ENCODE measurements at places on chromosomes 5 and 9.
A peak's percentile ranks its signal among the peaks of the same experiment; 100 is the strongest.

DNA sequence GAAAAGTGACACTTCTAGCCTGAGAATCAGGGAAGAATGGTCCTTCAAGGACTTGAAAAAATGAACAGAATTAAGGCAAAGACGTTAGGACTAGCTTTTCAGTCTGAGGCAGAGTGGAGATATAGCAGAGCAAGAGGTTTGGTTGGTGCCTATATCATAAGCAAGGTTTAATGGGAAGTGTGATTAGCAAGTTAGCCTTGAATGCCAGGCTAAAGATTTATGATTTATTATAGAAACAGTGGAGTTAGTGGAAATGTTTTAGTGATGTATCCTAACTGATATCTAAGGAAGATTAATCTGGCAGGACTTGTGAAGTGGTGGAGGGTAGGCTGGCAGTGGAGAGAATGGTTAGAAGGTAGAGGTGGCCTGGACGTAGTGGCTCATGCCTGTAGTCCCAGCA, 7.0 kb downstream of the F2RL2 start:
- no peak for DNase-seq

GRCh38 chr5:132237141-132237540, 9.5 kb upstream of the P4HA2 start:
- DNase-seq, result no peak

DNA sequence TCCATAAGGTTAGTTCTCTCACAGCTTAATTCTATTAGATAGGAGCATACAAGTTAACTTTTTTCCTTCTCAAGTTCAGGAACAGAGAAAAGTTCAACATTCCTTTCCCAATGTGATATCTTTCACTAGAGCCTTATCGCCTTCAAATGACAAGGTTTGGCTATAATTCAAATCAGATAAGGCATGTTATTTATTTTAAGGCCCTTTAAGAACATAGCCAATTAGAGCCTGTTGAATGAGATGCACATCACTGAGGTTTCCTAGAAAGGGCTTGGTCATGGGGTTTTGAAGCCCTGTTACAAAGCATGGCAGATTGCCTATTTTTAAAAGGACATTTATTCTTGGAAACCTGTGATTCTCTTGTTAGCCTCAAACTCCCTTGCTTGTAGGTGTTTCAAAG, 123.4 kb downstream of the BASP1 start:
- no peak for DNase-seq

- no peak for DNase-seq
These were observed 30.0 kb upstream of the SUSD3 start for GRCh38 chr9:93028448-93029006.

DNA sequence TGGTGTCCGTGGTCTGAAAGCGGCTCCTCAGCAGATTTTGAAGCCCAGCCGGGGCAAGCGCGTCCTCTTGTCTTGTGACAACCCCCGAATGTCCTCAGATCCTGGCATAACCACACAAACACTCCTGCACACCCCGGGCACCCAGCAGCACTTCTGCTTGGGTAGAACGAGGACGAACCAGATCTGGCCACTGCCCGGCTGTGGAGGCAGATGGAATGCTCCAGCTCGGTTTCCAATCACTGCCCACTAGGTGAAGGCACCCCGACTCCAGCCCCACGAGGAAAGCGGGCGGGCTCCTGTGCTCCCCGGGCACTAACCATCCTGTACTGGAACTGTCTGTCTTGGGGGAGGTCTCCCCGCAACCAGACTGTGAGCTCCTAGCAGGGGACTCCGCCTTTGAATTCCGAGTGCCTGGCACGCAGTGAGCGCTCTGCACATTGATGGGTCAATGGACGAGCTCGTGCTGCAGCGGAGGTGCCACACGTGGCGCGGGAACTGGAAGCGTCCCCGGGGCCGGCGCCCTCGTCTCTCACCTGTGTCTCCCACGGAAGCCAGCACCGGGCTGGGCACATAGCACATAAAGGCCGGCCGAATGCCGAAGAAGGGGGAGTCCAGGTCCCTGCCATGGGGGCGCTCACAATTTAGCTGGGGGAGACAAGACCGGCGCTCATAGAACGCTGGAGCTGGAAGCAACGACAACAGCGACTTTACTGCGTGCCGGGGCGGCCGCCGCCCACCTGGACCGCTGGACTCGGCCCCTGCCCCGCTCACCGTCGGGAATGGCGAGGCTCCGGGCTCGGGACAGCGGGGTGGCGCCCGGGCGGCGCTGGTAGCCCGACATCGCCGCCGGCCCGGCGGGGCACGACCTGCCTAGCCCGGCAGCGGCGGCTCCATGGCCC, 608 bp downstream of the ENTR1 start:
- no peak for DNase-seq

- DNase-seq, result peak; percentile 30
These were observed 57.3 kb upstream of the SLC28A3 start for GRCh38 chr9:84397822-84398221.

DNA sequence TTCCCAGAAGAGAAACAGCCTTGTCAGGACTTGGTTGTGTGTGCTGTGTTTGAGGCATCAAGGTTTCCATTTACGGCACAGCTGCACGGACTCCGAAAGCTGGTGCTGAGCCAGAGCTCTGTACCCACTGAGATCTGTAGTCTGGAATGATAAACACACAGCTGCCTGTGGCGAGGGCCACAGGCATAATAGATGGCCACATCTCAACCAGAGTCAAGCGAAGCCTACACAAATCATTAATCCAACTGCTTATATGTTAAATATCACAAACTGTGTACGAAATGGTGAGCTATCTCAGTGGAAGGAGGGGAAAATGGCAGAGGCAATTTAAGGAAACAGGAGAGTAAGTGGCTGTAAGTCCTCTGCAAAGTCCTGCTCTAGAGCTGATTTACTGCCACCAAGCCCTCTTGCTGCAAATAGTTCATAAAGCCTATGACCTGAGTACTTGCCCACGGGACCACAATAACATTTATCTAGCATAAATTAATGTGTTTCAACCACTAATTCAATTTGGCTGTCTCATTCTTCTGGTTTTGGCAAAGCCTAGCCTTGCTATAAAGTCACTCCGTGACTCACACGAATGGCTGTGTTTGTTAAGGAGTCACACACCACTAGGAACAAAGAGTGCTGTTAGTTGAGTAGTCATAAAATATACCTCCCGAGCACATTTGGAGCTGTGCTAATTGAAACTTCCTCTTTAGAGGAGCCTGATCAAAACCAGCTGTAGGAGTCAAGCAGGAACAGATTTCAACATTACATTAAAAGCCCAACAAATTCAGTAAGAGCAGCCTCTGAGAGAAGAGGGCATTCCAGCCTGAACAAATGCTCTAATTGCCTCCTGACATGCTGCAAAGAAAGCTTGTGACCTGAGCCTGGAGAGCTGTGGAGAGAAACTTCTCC, 738.6 kb upstream of the ZNF608 start:
- DNase-seq, result peak; percentile 98

GRCh38 chr9:76906647-76906975, 697 bp upstream of the PRUNE2 start:
- no peak for DNase-seq

- DNase-seq, result no peak
These were observed 68.3 kb downstream of the CHSY3 start for GRCh38 chr5:129972465-129973141.

GRCh38 chr5:39815711-39816110, 390.9 kb upstream of the DAB2 start:
- DNase-seq, result no peak

GRCh38 chr5:170315154-170315553, 17.6 kb upstream of the LCP2 start:
- DNase-seq, result no peak

DNA sequence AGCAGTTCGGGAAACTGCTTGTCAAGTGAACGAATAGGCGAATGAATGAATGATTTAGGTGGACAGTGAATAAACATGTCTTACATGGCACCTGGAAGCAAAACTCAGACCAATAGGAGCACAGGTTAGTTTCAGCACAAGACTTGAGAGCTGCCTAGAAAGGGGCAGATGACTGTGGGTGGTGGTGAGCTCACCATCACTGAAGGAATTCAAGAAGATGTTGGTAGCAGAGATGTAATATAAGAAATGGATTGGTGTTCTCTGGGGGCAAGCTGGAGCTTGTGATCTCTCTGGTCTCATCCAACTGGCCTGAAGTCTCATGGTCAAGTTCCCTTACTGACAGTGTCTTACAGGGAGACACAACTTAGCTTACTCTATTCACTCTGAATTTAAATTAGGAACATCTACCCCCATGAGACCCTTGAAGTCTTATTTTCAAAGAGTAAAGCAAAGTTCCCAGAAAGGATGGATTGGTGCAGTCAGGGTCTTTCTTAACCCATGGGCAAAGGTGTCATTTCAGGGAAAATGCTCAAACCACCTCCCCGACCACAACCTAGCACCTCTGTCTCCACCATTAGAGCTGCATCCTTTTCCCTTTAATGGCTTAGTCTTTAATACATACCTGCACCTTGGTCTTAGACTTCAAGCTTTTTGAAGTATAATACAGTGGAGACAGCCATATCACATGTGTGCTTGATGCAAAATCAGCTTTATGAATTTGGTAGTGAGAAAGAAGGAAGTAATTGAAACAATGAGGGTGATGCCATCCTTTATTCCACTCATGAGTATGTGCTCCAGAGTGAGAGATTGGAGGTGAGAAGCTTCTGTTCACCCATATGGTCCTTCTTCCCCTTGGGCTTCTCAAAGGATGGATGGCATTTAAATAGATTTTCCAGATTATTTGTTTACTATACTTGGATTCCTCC, 5.1 kb downstream of the LCP2 start:
- DNase-seq, result no peak

DNA sequence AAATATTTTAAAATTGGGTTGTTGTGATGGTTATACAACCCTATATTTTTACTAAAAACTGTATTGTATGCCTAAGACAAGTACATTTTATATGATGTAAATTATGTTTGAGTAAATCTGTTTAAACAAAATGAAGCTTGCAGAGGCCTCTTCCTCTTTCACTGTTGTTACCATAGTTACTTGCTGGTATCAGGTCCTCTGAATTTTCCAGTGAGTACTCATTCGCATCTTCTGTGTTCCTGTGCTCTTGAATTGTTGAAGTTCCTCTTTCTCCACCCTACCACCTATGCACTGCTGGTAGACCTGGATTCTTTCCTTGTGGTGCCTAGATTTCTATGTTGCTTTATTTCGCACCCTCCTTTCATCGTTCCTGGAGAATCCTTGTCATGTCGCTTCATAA, 938.5 kb upstream of the ACO1 start:
- DNase-seq, result no peak

DNA sequence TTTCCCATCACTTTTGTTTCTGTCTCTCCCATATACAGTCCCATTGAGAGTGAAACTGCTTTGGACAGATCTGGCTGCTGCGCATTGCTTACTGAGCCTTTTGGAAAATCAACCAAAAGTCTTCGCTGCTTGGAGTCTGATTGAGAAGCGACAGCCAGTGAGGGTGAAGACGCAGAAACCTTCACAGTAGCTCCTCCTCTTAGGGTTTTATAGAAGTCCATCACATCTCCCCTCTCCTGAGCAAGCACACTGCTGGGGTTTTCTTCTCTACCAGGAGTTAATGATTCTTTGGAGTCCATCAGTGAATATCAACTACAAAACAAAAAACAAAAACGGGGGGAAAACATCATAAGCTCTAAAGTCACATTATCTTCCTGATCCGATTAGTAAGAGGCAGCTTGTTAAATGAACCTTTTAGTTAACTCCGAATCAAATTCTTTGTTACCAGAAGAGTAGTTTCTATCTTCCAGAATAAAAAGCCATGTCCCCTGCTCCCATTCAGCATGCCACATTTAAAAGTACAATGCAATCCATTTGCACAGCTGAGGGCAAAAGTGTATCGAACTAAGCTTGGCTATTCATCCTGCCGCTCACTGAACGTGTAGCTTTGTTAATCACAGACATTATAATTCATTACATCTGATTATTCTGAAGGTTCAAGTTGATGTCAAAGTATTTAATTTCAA, 2.8 kb downstream of the NR3C1 start:
- DNase-seq, result no peak

DNA sequence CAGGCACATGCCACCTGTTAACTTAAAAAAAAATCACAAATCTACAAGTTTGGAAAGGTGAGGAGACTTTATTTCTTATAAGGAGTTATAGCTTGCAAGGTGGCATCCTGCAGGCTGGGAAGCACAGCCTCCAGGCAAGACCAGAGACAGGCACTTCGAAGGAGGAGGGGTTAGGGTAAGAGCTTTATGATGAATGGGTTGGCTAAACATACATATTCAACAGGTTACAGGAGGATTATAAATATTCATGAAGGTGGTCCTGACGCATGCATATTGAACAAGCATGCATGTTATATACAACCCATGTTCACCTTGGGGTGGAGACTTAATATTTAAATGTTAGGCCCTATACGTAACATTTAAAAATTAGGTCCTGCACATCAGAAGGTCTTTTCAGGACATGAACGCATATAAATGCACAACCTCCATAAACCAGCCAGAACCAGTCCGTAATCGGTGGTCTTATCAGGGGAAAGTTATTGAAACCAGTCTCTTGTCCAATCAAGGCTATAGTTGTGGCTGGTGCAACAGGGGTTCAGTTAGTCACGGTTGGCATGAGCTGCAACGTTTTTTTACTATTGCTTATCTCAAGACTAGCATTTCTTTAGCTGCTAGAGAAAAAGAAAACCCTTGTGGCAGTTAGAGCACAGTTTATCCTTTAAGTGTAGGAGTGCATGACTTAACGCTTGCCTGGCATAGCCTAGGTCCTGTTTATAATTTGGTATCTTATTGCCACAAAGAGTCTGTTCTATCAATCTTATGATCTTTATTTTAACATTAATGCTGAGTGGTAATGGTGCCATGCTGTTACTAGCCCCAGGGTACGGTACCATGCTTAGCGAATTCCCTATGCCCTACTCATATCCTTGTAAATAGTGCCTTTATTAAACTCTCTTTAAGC, 72.7 kb downstream of the C9orf57 start:
- no peak for DNase-seq

DNA sequence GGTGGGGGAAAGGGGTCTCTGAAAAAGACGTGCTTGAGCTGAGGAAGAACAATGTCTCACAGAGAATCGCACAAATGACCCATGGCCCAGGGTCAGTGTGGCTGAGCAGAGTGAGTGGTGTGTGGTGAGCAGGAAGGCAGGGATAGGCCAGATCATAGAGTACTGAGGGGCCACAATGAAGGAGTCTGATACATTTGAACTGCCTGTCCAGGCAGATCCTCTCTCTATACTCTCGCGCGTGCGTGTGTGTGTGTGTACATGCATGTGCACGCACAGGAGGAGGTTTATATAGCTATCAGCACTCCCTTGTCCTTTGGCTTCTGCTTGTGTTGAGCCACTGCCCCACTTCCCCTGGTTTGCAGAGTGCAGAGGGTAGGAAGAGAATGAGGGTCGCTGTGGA, 294.0 kb downstream of the ZNF608 start:
- no peak for DNase-seq

DNA sequence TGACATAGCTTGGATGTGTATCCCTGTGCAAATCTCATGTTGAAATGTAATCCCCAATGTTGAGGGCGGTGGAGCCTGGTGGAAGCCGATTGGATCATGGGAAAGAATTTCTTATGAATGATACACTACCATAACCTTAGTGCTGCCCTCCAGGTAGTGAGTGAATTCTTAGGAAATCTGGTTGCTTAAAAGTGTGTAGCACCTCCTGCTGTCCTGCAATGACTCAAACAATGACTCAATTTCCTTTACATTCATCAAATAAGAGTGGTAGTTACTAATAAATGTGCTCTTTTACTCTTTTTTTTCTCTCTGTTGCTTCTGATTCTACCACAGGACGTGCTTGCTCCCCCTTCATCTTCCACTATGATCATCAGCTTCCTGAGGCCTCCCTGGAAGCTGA, 1696.0 kb upstream of the CDH9 start:
- DNase-seq, result no peak
